Activated CD4-positive, alpha-beta T cell treated with anti-CD3 and anti-CD28 coated beads for 36 hours (primary cell): ENCODE measurements at places on chromosomes 12 and 14. TPM values are rescaled to one million over a fixed set of nuclear protein-coding genes. Genes with fewer than 3 reads are reported as not detected.

- H3K27me3 ChIP-seq = no peaks in the 10 kb centered on the region
- peaks cover 77% of the 10 kb centered on the region for H3K4me1 ChIP-seq
- H3K36me3 ChIP-seq = peaks cover 16% of the 10 kb centered on the region
- H3K4me3 ChIP-seq = no peak overlapping the region
These were observed 7.5 kb downstream of the APPL2 start for GRCh38 chr12:105228494-105228893.

LRP6 gene
- 6.8 TPM for total RNA-seq

- H3K27ac ChIP-seq = peak overlapping the region; percentile 55
- peaks cover 27% of the 10 kb centered on the region for H3K4me1 ChIP-seq
- H3K36me3 ChIP-seq = no peaks in the 10 kb centered on the region
- H3K4me3 ChIP-seq = peak overlapping the region; percentile 75
- no peaks in the 10 kb centered on the region for H3K27me3 ChIP-seq
These were observed 1.3 kb upstream of the NCOR2 start for GRCh38 chr12:124568431-124569374.

DNA sequence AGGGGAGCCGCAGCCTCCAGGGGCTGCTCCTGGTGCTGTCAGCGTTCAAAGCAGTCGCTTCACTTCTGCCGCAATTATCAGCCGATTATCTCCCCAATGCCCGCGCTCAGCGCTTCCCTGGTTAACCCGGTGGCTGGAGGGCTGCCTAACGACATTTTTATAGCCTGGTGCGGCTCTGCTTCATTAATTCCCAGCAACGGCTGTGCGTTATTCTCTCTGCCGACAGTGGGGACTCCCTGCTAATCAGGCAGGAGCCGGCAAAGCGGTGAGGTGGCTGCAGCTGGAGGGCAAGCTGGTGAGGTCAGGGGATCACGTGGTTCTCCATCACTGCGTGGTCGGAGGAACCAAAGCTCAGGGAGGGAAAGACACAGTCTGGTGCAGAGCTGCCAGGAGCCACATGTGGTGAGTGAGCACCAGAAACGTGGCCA lies 62.9 kb downstream of the GLRX5 start:
- H3K27ac ChIP-seq = no peak overlapping the region
- no peaks in the 10 kb centered on the region for H3K4me1 ChIP-seq
- H3K4me3 ChIP-seq = no peak overlapping the region
- H3K27me3 ChIP-seq = peaks cover 25% of the 10 kb centered on the region

LMNTD1 gene
- not detected for total RNA-seq

DNA sequence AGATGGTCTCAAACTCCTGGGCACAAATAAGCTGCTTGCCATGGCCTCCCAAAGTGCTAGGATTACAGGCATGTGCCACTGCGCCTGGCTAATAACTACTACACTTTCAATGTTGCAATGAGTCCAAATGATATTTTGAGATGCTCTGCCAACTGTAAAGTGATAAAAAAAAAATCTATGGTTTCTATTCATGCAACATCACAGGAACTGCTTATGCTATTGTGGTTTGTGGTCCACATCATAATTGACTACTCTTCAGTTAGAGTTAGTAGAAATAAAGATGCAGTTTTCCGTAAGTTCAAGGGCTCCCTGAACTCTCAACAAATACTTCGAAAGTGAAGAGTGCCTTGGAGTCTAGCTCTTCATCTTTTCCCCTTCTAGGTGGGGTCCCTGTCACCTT lies 239.4 kb downstream of the C12orf75 start:
- peaks cover 5% of the 10 kb centered on the region for H3K27me3 ChIP-seq
- no peaks in the 10 kb centered on the region for H3K4me1 ChIP-seq
- no peaks in the 10 kb centered on the region for H3K36me3 ChIP-seq
- DNase-seq = no peak

DNA sequence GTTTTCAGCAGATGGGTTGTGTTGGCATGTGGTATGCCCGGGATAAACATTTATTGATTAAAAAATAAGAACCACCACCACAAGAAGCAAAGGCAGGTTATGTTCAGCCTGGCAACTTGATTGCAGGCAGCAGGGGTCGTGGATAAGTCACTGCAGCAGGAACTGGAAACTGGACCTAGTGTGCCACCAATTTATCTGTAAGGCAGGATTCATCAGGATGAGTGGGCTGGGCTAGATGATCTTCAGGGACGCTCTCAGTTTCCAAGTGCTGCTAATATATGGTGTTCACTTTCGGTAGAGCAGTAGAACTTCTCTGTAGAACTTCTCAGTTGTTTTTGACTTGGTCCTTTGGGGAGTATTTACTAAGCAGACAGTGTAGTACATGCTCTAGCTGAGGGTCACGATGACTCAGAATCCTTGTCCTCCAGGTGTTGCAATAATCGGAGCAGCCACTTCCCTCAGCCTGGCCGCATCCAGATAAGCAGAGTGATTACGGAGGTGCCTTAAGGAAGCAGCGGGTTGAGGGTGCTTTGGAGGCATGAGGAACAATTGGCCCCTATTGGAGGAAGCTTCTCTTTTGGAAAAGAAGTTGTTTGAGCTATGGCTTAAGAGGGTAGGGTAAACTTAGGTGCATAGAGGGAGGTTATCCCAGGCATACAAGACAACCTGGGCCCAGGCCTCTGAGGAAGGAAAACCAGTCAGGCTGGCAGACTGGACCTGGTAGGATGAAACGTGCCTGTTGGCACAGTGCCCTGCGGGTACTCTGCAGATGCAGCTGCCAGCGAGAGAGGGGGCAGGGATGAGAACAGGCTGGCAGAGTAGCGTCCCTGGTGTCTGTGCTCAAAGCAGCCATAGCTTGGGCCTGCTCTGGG lies 104.0 kb downstream of the GPR135 start:
- DNase-seq = no peak
- peaks cover 7% of the 10 kb centered on the region for H3K36me3 ChIP-seq
- H3K4me3 ChIP-seq = no peak overlapping the region

SLC6A15 gene
- 0.43 TPM for total RNA-seq

DNA sequence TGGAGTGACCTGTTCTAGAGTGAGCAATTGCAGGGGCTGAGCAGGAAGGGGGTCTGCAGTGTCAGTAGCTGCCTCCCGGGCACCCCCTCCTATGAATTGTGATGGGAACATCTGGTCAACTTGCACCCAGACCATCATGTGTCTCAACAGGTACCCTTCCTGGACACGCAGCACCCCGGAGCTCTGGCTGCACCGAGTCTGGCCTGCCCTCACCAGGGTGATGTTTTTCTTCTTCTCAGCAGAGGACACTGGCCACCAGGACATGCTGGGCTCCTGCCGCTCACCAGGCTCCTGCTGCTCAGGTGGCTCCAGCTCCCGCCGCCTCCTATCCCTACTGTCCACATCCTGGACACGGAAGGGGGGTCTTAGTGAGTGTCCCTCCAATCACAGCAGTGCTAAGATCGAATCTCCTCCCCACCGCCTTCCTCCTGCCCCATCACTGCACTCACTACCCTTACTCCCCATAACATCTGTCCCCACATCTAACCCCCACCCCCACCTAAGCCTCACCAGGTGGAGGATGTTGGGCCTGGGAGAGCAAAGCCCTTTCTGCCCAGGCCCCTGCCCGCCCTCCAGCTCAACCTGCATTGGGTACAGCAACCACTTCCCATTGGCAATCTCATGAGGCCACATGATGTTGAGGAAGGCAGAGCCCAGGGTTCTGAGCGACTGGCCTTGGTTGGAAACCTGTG lies 14.9 kb downstream of the ITGA7 start:
- no peak for DNase-seq
- H3K27me3 ChIP-seq = no peaks in the 10 kb centered on the region
- no peak overlapping the region for H3K27ac ChIP-seq
- H3K36me3 ChIP-seq = no peaks in the 10 kb centered on the region
- no peak overlapping the region for H3K4me3 ChIP-seq

DNA sequence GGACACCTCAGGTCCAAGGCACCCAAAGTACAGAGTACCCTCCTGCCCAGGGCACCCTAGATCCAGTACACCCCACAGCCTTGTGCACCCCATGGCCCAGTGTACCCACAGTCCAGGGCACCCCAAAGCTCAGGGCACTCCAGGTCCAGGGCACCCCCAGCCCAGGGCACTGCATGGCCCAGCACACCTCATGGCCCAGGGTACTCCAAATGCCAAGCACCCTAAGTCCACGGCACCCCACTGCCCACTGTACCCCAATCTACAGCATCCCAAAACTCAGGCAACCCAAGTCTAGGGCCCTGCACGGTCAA lies 6.0 kb downstream of the JAG2 start:
- H3K4me1 ChIP-seq = no peaks in the 10 kb centered on the region
- no peak overlapping the region for H3K27ac ChIP-seq
- DNase-seq = no peak
- H3K36me3 ChIP-seq = no peaks in the 10 kb centered on the region
- H3K27me3 ChIP-seq = peaks cover 3% of the 10 kb centered on the region

DNA sequence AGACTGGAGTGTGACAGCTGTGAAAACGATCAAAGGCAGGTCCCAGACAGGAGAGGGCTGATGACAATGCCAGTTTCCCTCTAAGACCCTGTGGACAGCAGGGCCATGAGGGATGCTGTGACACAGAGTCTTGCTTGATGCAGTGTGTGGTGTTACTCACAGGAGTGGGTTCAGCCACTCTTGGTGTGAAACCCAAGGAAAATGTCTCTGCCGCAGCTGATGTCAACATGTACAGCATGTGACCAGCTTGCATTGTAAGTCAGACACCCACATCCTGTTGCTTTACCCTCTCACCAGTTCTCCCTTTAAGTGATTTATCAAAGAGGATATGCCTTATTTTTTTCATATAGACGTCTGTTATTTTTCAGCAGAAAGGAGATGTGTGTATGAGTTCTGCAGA lies 268.6 kb downstream of the BTG1 start:
- H3K27ac ChIP-seq = peak overlapping the region; percentile 97
- H3K36me3 ChIP-seq = peaks cover 9% of the 10 kb centered on the region
- H3K4me3 ChIP-seq = peak overlapping the region; percentile 55
- DNase-seq = peak; percentile 88

PZP gene
- not detected for total RNA-seq

- DNase-seq = peak; percentile 60
- no peak overlapping the region for H3K4me3 ChIP-seq
- no peaks in the 10 kb centered on the region for H3K4me1 ChIP-seq
- H3K27ac ChIP-seq = no peak overlapping the region
- peaks cover 12% of the 10 kb centered on the region for H3K27me3 ChIP-seq
These were observed 6.2 kb upstream of the PLEKHH1 start for GRCh38 chr14:67526676-67527459.

DNA sequence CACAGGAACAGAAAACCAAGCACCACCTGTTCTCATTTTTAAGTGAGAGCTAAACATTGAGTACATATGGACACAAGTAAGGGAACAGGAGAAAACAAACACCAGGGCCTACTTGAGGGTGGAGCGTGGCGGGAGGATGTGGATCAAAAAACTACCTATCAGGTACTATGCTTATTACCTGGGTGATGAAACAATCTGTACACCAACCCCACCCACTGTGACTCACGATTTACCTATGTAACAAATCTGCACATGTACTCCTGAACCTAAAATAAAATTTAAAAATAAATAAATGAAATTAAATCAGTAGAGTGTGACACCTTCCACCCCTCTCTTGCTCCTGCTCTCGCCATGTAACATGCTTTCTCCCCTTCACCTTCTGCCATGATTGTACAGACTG lies 615.5 kb downstream of the RPL10L start:
- no peak overlapping the region for H3K27ac ChIP-seq
- no peaks in the 10 kb centered on the region for H3K27me3 ChIP-seq
- H3K4me3 ChIP-seq = no peak overlapping the region
- no peak for DNase-seq

LETMD1 gene
- 79.6 TPM for total RNA-seq

MYL6 gene
- 918 TPM for total RNA-seq

DNA sequence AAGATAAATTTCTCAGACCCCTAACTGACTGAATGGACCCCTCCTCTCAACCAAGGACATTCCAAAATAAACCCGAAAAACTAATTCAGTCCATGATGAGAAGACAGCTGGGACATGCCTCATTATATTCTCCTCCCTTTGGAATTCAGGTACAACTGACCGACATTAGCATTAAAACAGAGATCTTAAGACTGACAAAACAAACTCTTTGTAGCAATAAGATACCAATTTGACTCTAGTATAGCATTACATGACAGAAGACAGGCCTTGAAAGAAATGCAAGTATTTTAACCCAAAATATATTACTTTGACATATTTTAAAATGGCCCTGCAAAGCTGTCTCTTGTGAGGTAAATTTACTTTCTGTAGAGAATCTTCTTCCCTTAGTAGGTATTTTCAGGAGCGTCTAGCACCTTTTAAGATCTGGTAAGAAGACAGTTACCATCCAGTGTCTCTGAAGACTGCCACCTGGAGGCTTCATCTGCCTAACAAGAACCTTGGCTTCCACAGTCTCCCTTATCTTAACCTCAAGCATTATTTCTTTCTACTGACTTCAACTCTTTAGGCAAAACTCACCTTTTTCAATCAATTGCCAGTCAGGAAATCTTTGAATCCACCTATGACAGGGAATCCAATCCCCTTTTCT lies 957.5 kb downstream of the SLC6A15 start:
- H3K4me3 ChIP-seq = no peak overlapping the region
- H3K36me3 ChIP-seq = no peaks in the 10 kb centered on the region
- no peaks in the 10 kb centered on the region for H3K4me1 ChIP-seq
- DNase-seq = peak; percentile 4
- no peaks in the 10 kb centered on the region for H3K27me3 ChIP-seq

FLRT2 gene
- not detected for total RNA-seq

OR6C2 gene
- not detected for total RNA-seq

TRHDE gene
- not detected for total RNA-seq
